ENCODE measurements at places on chromosomes 6 and 20.
A peak's percentile ranks its signal among the peaks of the same experiment; 100 is the strongest.

- peak; percentile 59 for DNase-seq
These were observed 13.3 kb downstream of the NFATC2 start for GRCh38 chr20:51529081-51529681.

DNA sequence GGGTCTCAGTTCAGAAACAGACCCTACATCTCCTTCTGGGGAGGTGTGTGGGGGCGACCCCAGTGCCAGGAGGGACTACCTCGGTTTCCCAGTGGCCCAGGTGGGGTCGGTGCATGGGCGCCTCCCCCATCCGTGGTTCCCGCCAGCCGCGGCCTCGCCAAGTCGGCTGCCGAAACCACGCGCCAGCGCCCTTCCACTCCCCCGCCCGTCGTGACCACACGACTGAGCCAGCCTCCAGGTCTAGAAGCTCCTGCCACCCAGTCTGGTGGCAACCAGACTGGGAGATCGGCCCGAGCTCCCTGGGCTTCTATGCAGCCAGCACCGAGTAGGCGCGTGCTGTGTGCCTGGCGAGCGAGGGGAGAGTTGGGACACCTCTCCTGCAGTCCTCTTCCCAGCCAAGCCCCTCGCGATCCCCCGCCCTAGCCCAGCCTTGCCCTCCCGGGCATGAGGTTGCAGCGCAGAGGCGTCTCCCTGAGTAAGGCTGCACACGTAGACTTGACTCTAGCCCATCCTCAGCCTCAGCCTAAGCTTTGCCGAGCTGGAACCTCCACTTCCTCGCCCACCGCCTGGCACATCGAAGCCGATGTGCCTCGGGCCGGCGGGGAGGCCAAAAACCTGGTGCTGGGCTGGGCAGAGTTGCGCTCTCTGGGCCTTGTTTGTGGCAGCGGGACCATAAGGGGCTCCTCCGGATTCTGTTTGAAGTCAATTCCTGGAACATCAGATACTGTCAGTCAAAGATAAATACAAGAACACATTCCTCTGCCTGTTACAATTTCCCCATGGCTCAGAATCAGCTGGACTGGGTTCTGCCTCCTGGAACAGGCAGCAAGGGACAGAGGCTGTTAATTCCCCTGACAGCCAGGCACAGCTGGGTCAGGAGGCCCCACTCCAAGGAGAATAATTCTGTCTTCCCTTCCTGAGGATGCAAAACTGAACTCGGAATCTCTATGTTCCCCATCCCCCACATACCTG lies 1.5 kb upstream of the CPNE5 start:
- DNase-seq, result no peak

GRCh38 chr6:73585566-73586415 lies 65.0 kb upstream of the EEF1A1 start:
- peak; percentile 80 for DNase-seq

DNA sequence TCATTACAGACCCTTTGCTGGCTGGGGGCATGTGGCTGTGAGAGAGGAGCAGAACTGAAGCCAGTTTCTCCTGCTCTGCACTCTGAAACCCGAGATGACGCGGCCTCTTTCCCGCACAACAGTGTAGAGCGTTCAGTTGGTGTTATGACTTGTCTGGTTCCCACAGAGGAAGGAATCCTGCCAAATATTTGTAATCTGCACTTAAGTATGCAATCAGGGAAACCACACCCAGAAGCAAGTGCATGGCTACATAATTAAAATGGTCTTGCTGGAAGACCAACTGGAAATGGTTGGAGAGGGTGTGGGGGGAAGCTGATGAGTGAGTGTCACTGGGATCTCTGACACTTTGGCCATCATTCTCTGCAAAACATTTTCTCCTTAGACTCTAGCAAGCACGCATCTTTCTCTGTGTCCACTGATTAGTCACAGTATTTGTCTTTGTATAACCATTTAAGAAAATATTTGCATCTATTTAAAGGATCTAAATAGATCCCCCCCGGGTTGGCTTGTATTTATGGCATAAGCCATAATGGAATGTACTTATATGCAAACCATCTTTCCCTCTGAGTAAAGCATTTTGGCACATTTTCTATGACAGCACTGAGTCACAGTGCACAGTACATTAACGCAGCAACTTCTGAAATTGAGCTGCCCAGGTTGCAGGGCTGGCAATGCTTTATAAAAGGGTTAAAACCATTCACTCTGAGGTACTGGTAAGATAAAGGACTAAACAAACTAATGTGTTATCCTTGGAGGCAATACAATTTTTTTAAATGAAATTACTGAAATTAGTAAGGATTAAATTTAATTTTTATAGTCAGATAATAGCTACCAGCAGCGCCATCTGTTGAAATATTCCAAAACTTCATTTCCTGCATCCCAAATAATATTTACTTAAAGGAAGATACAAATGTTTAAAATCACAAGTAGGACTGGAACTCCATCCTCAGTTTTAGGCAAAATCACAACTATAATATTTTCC lies 76.7 kb downstream of the FOXC1 start:
- peak; percentile 93 for DNase-seq

GRCh38 chr20:14313341-14314020 lies 23.9 kb downstream of the FLRT3 start:
- DNase-seq, result no peak

DNA sequence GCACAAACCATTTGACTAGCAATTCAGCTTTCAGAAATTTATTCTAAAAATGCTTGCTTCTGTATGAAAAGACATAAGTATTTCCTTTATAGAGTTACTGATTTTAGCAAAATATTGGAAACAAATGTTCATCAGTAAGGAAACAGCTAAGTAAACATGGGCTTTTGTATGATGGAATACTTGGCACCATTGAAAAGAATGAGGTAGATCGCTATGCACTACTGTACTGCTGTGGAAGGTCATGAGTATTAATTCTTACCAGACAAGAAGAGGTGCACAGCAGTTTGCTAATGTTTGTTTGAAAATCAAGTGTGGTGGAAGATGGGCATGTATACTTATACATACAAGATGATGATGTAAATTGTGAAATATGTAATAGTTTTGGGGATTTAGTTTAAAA lies 73.0 kb downstream of the FARS2 start:
- no peak for DNase-seq

DNA sequence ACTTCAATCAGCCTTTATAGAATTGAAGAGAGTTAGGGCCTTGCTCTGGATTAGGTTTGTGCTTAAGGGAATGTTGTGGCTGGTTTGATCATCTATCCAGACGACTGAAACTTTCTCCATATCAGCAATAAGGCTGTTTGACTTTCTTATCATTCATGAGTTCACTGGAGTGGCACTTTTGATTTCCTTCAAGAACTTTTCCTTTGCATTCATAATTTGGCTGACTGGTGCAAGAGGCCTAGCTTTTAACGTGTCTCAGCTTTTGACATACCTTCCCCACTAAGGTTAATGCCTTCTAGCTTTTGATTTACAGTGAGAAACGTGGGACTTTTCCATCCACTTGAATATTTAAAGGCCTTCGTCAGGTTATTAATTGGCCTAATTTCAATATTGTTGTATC lies 461.8 kb downstream of the CDKAL1 start:
- DNase-seq, result no peak

DNA sequence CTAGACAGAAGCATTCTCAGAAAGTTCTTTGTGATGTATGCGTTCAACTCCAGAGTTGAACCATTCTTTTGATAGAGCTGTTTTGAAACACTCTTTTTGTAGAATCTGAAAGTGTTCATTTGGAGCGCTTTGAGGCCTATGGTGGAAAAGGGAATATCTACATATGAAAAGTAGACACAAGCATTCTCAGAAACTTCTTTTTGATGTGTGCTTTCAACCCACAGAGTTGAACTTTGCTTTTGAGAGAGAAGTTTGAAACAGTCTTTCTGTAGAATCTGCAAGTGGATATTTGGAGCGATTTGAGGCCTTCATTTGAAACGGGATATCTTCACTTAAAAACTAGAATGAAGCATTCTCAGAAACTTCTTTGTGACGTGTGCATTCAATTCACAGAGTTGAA lies 582.6 kb upstream of the ZNF337 start:
- no peak for DNase-seq

GRCh38 chr6:111192911-111193555 lies 105.7 kb downstream of the SLC16A10 start:
- no peak for DNase-seq

DNA sequence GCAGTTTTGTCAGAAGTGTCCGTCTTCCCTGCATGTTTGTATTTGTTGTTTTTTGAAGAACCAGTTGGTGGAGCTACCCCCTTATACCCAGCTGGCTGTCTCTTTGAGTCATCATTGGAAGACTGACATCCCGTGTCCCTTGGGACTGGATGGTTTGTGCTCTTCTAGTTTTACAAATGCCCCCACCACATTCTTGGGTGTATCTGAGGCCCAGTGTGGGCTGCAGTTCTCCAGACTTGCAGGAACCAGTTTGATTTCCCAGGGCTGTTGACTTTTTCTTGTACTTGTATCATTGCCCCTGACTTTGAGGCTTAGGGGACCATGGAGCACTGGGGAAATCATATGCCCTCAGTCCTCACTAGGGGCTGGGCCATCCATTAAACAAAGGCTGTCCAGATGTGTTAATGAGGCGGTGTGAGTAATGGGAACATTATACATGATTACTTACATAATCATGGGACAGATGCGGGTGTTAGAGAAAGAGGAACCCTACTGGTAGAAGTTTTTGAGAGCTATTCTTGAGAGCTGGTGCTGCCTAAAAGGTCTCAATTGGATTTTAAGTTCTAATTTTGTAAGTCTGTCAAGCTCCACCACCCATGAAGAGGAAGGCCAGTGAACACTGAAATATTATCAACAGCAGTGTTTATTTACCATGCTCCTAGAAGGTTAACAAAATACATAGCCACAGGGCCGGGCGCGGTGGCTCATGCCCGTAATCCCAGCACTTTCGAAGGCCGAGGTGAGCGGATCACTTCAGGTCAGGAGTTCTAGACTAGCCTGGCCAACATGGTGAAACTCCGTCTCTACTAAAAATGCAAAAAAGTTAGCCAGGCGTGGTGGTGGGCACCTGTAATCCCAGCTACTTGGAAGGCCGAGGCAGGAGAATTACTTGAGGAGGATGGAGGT lies 8.5 kb downstream of the JARID2 start:
- DNase-seq, result peak; percentile 60

DNA sequence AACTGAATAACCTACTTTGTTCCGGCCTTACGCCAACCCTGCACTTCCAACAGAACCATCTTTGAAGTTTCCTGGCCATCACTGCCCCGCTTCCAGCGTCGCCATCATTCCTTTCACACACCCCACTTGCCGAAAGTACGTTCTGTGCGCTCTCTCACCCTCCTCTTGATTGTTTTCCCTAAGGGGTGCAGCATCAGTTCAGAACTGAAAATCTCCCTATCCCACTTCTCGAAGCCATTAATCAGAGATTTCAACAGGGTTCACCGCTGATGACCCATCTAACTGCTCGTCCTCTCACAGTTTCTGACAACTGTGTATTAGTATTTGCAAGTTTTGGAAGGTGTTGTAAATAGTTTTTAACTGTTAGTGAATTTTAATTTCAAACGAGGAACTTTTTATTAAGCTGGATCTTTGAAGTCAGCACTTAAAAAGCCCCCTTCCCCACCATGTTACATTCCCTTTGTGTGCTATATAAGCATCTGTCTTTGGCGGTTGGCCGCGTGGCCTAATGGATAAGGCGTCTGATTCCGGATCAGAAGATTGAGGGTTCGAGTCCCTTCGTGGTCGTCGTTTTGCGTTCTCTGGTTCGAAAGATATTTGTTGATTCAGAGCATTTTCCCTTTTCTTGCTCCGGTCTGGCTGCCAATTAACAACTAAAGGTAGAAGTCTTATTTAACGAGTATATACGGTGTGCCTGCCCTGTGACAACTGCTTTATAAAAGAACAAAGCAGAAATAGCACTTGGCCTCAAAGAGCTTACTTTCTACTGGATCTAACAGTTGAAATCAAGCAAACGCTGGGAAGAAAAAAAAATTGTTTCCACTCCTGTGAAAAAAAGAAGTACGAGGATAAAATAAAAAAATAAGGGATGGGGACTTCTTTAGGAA lies 42.6 kb downstream of the TRIM27 start:
- peak; percentile 83 for DNase-seq

DNA sequence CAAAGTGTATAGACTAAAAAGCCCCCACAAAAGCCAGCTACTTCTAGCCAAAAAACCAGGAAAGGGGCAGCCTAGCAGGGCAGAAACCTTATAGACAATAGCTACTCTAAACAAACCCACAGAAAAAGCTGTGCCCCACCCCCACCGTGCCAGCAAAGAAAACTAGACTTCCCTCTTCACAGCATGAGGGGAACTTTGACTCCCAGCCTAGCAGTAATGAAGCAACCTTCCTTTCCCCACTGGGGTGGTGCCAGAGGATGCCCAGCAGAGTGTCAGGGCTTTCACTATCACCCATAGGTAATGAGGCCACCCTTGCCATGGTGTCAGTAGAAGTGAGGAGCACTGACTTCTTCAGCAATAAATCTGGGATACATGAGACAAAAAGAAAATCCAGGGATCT lies 99.0 kb upstream of the LGSN start:
- DNase-seq, result no peak

GRCh38 chr6:90028066-90028778 lies 134.0 kb downstream of the GJA10 start:
- DNase-seq, result no peak

GRCh38 chr6:37650071-37650481 lies 47.6 kb downstream of the MDGA1 start:
- no peak for DNase-seq

- peak; percentile 41 for DNase-seq
These were observed 662.6 kb downstream of the RFPL4B start for GRCh38 chr6:113009682-113010081.

GRCh38 chr20:16446246-16446645 lies 127.0 kb downstream of the KIF16B start:
- DNase-seq, result no peak

GRCh38 chr6:97066056-97066455 lies 141.5 kb downstream of the KLHL32 start:
- no peak for DNase-seq

GRCh38 chr6:52154381-52154780 lies 31.8 kb upstream of the IL17A start:
- DNase-seq, result no peak

DNA sequence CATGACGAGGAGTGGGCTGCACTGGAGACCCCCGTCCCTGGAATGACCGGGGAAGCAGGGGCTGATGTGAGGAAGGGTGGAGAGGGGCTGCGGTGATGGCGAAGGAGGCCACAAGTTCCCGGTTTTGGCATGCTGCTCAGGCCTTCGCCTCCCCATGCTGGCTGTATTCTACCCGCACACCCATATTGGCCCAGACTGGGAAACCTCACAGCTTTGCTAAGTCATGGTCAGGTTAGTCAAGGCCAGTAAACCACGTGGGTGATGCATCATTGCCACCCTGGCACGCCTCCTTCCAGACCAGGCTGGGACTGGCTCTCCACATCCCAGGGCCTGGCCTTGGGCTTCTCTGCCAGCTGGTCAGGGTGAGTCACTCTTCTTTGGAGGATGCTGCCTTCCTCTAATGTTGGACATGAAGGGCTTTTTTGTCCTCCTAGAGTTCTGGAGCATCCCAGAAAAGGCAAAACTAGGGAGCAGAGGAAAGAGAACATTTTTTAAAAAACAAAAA lies 53.8 kb downstream of the PCNA start:
- peak; percentile 91 for DNase-seq

GRCh38 chr6:22221630-22222029 lies 75.2 kb downstream of the PRL start:
- DNase-seq, result no peak

Data from brain microvascular endothelial cell (primary cell).